ENCODE measurements at places on chromosomes 1 and 21.

DNA sequence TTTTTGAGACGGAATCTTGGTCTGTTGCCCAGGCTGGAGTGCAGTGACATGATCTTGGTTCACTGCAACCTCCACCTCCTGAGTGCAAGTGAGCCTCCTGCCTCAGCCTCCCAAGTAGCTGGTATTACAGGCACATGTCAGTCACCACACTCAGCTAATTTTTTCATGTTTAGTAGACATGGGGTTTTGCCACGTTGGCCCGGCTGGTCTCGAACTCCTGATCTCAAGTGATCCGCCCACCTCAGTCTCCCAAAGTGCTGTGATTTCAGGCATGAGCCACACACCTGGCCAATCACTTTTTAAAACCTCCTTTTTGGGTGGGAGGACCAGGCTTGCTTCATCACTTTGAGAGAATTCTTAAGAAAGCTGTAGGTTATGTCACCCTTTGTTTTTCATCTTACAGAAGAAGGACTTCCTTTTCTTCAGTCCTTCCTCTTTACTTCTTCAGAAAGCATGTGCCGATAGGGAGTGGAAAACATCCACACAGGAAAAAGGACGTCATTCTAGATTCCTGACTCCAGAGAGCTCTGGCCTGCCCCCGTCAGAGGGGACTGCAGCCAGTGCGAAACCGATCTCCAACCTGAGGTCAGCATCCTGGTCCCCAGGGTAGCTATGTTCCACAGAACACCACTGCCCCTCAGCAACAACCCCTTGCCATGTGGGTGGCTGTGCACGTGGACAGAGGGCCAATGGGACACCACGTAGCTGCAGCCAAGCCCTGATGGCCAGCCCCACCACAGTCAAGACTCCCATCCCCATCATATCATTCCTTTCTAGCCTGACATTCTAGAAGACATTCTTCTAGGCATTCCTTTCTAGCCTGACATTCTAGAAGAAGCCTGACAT lies 21.9 kb downstream of the NCF2 start:
- DNase-seq: no peak

- DNase-seq: no peak
Observed at GRCh38 chr1:34055818-34056217, 109.2 kb downstream of the CSMD2 start.

GRCh38 chr1:39332291-39332690 lies 127.8 kb downstream of the MACF1 start:
- DNase-seq: no peak

GRCh38 chr1:18360251-18360650 lies 120.5 kb upstream of the KLHDC7A start:
- no peak for DNase-seq

GRCh38 chr1:241462391-241462790 lies 57.2 kb downstream of the FH start:
- no peak for DNase-seq

DNA sequence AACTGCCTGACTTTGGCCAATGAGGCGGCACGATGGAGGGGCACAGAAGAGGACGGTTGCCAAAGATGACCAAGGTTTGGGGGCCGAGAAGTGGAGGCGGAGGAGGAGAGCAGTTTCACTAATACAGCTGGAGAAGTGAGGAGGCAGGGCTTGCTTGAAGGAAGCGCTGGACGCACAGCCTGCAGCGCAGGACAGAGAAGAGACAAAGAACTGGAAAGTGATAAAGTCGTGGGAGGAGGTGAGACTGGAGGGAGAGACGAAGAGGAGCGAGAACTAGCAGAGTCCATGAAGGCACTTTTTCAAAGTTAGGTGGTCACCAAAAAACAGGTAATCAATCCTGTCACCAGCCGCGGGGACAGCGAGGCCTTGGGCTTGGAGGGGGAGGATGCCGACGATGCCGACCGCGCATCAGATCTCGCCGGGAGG lies 771 bp downstream of the PACC1 start:
- DNase-seq: no peak

- DNase-seq: no peak
Observed at GRCh38 chr21:14869984-14870852, 194.6 kb downstream of the NRIP1 start.

GRCh38 chr1:167808104-167808503 lies 86.3 kb downstream of the MPZL1 start:
- DNase-seq: no peak

DNA sequence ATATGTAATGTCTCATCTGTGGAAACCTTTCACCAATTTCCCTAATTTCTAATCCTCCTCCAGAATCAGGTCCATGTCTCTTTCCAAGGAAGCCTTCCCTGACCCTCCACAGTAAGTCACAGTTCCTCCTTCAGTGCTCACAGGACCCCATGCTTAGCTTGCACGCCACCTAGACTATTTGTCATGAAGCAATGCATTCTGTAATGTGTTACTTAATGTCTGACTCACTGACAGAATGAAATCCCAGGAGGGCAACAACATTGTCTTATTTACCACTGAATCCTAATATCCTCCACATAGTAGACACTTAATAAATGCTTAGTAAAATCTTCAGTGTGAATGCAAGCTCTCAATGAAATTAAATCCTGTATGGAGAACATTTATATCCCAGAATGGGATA lies 245.9 kb upstream of the PLD5 start:
- no peak for DNase-seq

DNA sequence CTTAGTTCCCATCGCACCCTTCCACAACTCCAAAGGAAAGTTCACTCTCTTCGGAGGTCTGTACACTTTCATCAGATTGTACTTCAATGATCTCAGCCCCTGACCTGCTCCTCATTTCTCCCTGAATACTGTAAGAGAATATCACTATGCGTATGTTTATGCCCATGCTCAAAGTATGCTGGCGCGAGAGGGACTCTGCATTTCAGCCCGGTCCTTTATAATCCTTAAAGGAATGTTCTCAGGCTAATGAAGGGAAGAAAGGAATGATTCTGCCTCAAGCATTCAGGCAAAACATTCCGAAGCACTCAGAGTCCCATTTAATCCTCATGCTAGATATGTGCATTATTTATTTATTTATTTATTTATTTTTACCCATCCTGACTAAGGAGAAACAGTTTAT lies 76.8 kb downstream of the PLD5 start:
- DNase-seq: no peak

DNA sequence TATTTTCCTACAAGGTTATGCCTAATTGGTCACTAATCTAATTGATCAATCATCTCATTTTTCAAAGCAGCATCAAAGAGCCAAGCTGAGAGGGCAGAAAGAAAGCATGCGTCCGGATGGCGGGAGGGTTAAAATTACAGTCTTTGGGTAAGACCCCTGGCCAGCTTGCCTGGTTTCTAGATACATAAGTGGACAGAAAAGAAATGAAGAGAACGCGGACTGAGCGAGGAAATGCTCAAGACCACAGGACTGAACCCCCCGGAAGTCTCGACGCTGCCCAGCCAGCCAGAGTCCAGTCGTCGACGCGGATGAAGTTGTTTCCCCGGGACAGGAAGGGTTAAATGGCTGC lies 297.2 kb downstream of the OMA1 start:
- DNase-seq: no peak

- DNase-seq: no peak
Observed at GRCh38 chr1:233675893-233676292, 62.0 kb downstream of the KCNK1 start.

- no peak for DNase-seq
Observed at GRCh38 chr1:34806396-34806795, 13.6 kb downstream of the GJA4 start.

GRCh38 chr1:208106218-208106617 lies 138.0 kb downstream of the PLXNA2 start:
- DNase-seq: no peak

DNA sequence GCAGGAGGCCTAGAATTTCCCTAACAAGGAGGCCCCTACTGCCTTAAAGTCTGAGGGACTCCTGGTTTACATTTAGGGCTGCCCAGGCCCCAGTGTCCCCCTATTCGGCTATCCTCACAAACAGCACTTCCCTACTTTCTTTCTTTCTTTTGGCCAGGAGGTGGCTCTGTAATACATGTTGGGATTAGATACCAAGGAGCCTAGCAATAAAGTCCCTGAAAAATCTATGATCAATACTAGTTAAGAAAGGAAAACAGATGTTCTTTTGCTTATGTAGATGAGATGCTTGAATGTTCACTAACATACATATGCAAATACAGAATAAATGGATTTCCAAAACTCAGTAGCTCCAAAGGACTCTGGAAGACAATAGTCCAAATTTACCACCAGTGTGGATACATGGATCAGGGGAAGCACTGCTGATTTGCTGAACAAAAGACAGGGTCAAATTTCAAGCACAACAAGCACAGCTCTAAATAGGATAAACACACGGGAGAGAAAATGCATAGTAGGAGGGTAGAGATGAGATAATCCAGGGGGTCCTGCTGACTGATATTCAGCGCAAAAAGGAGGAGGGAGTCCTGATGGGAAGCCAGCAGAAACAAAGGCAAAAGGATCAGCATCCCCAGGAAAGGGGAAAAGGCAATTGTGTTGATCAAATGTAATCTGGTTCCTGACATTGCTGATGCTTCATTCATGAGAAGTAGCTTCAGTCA lies 240.0 kb downstream of the NUF2 start:
- no peak for DNase-seq

DNA sequence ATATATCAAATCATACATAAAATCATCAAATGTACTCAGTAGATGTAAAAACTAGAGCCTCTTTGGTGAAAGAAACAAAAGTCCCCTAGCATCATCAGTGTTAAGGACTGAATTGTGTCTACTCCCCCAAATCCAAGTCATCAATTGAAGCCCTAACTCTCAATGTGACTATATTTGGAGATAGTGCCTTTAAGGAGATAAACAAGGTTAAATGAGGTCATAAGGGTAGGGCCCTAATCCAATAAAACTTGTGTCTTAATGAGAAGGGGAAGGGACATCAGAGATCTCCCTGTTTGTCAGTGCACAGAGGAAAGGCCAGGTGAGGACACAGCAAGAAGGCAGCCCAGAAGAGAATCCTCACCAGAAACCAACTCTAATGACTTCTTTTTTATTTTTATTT lies 33.5 kb downstream of the USP24 start:
- no peak for DNase-seq

DNA sequence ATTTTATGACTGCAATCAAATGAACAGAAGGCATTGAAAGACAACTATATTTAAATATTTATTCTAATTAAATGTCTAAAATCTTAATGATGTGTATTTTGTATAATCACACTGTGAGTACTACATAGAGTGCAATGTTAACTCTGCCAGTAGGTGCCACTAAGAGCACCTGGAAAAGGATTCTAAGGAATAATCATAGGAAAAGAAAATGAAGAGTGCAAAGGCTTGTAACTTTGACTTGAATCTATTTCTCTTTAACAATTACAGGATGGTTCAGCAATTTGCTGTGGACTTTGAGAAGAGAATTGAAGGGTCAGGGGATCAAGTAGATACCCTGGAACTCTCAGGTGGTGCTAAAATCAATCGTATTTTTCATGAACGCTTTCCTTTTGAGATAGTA lies 200.4 kb downstream of the DNM3 start:
- DNase-seq: no peak

DNA sequence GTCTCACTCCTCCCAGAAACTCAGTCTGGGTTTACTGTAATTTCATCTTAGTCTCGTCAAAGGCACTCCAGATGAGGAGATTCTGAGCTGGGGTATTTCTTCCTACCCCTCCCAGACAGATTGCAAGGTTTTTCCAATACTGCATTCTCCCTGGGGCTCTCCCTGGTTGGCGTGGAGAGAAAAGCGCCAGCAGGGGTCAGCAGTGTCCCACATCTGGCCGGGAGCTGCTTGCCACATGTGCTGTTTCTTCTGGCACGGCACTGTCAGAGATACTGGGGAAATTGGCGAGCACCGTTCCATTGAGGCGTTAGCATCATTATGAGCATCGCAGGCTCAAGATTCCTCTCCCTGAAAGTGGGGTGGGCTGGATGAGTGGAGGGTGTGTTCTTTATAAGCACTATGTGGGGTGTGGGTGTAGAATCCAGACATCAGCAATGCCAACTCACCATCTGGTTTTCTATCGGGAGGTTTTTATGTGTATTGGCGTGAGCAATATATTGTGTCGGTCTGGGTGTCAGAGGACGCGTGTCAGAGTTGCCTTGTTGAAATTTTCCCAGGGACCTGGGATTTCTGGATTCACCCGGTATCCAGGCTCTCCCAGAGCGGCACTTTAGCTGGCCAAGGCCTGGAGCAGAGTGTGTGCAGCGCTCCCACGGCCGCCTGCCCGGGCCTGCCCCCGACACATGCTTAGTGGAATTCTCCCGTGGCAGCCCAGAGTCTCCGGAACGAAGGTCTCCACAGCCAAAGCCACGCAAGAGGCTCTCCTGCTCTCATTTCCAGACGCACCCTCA lies 8.0 kb upstream of the NAV1 start:
- peak; percentile 36 for DNase-seq

DNA sequence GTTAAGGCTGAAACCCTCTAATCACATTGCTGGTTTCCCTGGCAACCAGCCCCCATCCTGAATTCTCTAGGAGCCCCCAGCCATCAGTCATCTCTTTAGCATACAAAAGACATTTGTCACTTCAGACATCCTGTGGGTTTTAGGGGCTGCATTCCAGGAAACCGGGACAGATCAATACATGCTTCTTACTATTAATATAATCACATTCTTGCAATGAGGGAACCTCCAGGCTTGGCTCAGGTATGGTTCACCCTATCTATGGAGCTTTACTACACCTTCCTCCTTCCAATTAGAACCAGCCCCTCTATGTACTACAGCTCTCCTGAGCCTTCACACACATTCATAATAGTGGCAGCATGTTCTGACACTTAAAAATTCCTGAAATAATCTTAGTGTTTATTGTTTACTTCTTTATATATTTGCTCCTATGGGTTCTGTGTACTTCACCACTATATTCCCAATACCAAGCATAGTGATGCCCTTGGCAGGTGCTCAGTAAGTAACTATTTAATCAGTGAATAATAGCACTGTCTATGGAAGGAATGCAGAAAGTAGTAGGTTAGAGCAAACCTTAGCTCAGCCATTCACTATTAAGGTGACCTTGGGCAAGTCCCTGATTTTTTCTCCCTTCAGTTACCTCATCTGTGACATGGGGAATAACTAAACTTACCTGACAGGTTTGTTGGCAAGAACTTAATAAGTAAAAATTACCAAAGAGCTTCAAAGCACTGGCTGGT lies 59.6 kb downstream of the ZNF678 start:
- no peak for DNase-seq
